A549 treated with dexamethasone at 1 μM for 4 hours (cell line): ENCODE measurements at places on chromosomes 3 and 15. TPM values are rescaled to one million over a fixed set of nuclear protein-coding genes. Genes with fewer than 3 reads are reported as not detected.

The CLDN11 gene
- total RNA-seq, result 0.09 to 0.27 TPM (median 0.17 TPM) in 5 replicates

The MAP1A gene
- 0.45 to 0.74 TPM (median 0.64 TPM) in 5 replicates for total RNA-seq

The LDHAL6B gene
- 0.05 TPM in 1 of 5 replicates, not detected in the others for total RNA-seq

The SLC12A1 gene
- not detected in 5 replicates for total RNA-seq

The CX3CR1 gene
- total RNA-seq, result 0.04 to 0.07 TPM (median 0.06 TPM) in 5 replicates

The TMC3 gene
- not detected in 5 replicates for total RNA-seq

The NRROS gene
- total RNA-seq, result 0.03 to 0.04 TPM (median 0.04 TPM) in 3 of 5 replicates, not detected in the others

The ZNF620 gene
- total RNA-seq, result 1.7 to 2.0 TPM (median 1.8 TPM) in 5 replicates

The PATL2 gene
- 0.11 to 0.26 TPM (median 0.18 TPM) in 5 replicates for total RNA-seq

The GOLIM4 gene
- total RNA-seq, result 17.0 to 24.2 TPM (median 23.2 TPM) in 5 replicates
